ENCODE measurements at places on chromosomes 12 and 14.

GRCh38 chr14:32412103-32412502, 83.0 kb downstream of the AKAP6 start:
- DNase-seq: no peak

- DNase-seq: no peak
Observed at GRCh38 chr12:6276956-6277620, 33.4 kb upstream of the PLEKHG6 start.

- DNase-seq: no peak
Observed at GRCh38 chr14:88493392-88494185, 61.2 kb downstream of the PTPN21 start.

DNA sequence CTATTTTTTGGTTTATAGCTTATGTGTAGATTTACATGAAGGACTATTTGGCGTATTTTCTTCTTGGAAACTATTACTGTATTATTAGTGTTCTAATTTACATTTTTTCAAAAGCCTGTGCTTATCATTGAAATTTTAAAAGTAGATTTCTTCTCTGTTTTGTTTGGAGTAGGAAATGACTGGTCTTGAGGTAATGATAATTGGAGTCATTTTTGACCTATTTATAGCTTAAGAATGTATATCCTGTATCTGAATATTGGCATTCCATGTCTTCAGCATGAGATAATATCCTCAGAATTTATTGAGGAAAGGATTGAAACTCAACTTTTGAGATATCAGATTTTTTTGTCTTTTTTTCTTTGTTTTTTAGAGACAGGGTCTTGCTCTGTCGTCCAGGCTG, 193.4 kb downstream of the ERC1 start:
- no peak for DNase-seq

GRCh38 chr12:25811656-25812126, 146.8 kb upstream of the RASSF8 start:
- no peak for DNase-seq

All from AG09319 (cell line).